ENCODE measurements at places on chromosomes 13 and 19.

DNA sequence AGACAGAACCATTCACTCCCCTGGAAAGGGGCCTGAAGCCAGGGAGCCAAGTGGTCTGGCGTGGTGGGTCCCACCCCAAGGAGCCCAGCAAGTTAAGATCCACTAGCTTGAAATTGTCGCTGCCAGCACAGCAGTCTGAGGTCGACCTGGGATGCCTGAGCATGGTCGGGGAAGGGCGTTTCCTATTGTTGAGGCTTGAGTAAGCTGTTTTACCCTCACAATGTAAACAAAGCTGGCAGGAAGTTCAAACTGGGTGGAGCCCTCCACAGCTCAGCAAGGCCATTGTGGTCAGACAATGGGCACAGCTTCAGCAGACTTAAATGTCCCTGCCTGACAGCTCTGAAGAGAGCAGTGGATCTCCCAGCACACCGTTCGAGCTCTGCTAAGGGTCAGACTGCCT lies 195.6 kb upstream of the DACH1 start:
- DNase-seq, result no peak

DNA sequence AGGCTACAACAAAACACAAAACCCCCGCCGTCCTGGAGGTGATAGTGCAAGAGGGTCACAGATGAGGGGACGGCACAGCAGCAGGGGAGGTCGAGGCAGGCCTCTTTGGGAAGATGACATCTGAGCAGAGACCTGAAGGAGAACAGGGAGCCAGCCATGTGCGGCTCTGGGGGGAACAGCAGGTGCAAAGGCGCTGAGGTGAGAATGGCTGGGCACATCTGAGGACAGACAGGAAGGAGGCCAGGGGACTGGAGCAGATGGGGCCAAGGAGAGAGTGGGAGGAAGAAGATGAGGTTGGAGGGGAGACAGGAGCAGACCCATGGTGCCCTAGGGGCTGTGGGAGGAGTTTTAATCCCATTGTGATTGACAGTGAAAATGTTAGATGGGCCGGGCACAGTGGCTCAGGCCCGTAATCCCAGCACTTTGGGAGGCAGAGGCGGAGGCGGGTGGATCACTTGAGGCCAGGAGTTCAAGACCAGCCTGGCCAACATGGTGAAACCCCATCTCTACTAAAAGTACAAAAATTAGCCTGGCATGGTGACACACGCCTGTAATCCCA lies 1.8 kb upstream of the CKM start:
- no peak for DNase-seq

- DNase-seq, result peak; percentile 24
These were observed 1254.8 kb downstream of the SLITRK5 start for GRCh38 chr13:88925954-88926353.

- peak; percentile 64 for DNase-seq
These were observed 19.8 kb downstream of the SERP2 start for GRCh38 chr13:44393391-44393790.

Data from kidney (tissue), 22 donors.